ENCODE measurements at places on chromosomes 5 and 9.

- no peak for DNase-seq
Observed at GRCh38 chr5:78808380-78808779, 159.8 kb upstream of the LHFPL2 start.

GRCh38 chr9:85268131-85268530 is 473.6 kb downstream of the AGTPBP1 start:
- DNase-seq = no peak

- no peak for DNase-seq
Observed at GRCh38 chr5:74919487-74919886, 53.3 kb upstream of the FAM169A start.

DNA sequence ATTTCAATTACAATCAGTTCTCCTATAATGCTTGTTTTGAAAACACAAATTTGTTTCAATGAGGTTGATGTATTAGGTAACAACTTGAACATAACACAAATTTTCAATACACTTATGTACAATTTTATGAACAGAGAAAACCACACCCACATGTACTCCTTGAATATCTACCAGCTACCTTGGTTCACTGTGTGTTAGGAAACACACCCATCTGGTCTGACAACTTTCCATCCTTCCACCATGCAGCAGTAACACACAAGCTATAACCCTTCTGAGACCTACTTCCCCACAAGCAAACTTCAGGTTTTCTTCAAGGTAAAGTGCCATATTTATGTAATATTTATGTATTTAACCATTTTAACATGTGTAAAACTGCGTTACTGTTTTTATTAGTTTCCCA is 36.4 kb upstream of the UBQLN1 start:
- no peak for DNase-seq

- DNase-seq = no peak
Observed at GRCh38 chr5:6398570-6399230, 20.4 kb upstream of the MED10 start.

Measured in stimulated activated CD8-positive, alpha-beta memory T cell treated with anti-CD3 and anti-CD28 coated beads, Interleukin-4, amount 100 ng/mL, for 4 hours (primary cell).